ENCODE measurements at places on chromosomes 3 and 15. TPM values are rescaled to one million over a fixed set of nuclear protein-coding genes. Genes with fewer than 3 reads are reported as not detected.

Gene GRK7
- total RNA-seq: not detected

Gene FBN1
- 27.9 TPM for total RNA-seq

Gene GOLGA8T
- 0.16 TPM for total RNA-seq

Gene REC114
- total RNA-seq: not detected

Gene ATP10A
- 0.78 TPM for total RNA-seq

Gene SPATA12
- total RNA-seq: not detected

Gene SPG11
- 88.6 TPM for total RNA-seq

Gene SMAD3
- total RNA-seq: 2.5 TPM

Gene CGNL1
- total RNA-seq: 5.3 TPM

Gene KCNMB2
- 15.4 TPM for total RNA-seq

Gene LTK
- not detected for total RNA-seq

Gene AZI2
- 47.9 TPM for total RNA-seq

Gene MEGF11
- 0.78 TPM for total RNA-seq

Gene RGMA
- total RNA-seq: 8.1 TPM
